ENCODE measurements at places on chromosomes 1 and 21.

DNA sequence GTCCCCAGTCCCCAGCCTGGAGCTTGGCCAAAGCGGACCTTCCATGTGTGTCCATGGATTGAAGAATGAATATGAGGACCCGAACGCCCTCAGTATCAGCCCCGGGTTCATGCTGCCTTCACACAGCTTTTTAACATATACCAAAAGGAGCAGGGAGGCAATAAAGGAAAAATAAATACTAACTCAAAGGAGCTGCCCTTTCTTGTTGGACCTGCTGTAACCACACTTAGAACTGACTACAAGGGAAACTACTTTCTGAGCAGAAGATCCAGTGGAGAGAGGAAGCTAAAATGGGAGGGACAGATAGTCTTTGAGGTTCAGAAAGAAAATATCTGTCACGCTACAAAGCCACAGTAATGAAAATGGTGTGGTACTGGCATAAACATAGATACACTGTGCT lies 48.6 kb downstream of the CNN3 start:
- no peak for DNase-seq

DNA sequence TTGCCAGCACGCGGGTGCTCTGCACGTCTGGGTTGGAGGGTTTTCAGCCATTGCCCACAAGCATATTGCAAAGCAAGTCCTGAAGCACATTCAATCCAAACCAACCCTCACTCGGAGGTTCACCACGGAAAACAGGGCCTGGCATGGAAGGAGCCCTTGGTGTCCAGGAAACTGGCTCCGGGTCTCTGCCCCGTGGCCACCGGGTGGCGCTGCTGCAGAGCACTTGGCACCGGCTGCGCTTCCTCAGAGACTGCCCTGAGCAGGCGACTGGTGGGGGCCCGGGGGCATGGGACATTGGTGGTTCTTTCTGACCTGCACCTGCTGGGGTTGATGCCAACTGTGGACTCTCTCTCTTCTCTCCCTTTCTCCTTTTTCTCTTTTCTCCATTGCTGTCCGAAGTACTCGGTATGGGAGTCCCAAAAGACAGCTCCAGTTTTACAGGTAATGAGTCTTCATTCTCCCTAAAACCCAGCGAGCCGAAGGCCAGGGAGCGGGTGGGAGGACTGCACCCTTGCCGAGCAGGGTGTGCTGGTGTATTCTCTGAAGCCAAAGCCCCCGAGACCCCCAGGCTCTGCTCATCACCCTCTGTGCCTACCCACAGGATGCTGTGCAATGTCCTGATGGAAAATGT lies 4.1 kb upstream of the KCNAB2 start:
- peak; percentile 30 for DNase-seq

DNA sequence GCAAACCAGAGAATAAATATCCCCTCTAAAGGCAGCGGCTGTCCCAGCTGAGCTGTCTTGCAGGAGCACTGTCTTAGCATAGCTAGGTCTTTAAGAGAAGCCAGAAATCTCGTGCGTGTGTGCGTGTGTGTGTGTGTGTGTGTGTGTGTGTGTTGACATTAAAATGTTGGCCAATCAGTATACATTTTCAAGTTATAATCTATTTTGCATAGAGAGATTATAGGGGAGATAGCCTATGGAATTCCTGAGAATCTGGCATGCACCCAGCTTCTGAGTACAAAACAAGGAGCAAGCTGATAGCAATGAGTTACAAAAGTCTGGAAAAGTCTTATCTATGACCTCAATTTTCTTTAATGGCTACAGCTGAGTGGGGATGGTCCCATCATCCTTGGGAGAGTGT lies 17.7 kb downstream of the METTL13 start:
- DNase-seq = no peak

GRCh38 chr1:240362826-240363225 lies 249.1 kb downstream of the GREM2 start:
- DNase-seq = no peak

DNA sequence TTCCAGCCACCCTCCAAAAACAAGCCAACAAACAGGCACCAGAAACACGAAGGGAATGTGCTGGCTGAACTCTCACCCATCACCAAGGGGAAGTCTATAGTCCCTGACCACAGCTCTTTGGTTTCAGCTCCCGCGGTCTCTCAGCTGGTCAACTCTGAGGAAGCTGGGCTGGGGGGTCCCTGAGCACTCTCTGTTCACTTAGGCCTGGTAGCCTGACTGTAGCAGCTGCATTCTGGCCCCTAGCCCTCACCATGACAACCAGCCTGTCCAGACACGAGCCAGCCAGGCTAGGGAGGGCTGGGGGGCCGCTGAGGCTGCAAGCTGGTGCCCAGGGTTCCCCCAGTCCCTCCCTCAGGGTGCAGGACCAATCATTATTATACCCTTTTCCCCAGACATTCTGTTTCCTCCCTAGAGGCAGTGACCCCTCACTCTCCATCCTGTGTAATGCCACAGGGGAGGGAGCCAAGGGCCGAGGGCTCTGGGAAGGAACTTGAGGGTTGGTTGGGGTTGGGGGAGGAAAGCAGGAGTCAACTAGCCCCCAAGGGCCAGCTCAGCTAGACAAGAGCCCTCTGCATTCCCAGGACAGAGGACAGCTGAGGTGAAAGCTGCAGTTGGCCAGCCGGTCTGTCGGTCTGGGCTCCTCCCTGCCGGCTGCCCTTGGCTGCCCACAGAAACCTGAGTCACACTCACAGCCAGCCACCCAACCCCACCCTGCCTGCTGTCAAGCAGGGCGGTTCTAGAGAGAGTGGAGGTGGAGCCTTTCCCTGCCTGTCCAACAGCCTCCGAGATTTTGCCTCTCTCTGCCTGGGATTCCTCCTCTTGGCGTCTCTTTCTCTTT lies 1.2 kb upstream of the TRAPPC3 start:
- DNase-seq = peak; percentile 95

DNA sequence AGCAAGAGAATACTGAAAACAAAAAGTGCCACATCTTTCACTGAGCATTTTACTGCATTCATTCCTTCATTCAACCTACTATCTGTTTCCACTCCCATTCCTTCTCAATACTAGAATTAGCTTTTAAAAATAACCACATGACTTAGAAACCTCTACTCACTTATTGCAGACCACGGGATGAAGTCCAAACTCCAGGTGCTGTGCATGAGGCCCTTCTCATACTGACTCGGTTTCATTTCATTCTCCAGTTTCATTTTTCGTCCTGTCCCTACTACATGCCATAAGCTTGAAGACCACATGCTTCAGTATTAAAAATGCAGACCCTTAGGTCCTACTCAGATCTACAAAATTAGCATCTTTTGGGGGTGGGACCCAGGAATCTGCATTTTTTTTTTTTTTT lies 2.3 kb upstream of the BACH1 start:
- DNase-seq = no peak

All from HT-29 (cell line).